ENCODE measurements at places on chromosomes 13 and 19.

GRCh38 chr13:98529171-98529570 is 47.7 kb downstream of the STK24 start:
- no peak for DNase-seq

- DNase-seq = no peak
These were observed 13.3 kb downstream of the APOC1 start for GRCh38 chr19:44927746-44928145.

DNA sequence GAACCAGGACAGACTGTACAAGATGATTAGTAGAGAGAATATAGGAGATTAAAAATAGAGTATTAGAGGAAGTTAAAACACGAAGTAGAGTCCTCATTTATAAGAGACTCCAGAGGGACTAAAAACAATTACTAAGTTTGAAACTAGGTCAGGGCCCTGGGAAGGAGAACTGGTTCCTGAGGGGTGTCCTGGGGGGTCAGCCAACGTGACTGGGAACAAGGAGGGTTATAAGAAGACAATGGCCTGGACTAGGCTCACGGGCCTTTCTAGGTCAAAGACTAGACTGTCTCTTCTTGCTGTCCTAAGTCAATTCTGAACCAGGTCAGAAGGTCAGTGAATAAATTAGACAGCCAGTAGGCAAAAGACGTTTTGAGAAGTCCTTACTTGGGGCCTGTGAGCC is 165.3 kb downstream of the IER2 start:
- no peak for DNase-seq

DNA sequence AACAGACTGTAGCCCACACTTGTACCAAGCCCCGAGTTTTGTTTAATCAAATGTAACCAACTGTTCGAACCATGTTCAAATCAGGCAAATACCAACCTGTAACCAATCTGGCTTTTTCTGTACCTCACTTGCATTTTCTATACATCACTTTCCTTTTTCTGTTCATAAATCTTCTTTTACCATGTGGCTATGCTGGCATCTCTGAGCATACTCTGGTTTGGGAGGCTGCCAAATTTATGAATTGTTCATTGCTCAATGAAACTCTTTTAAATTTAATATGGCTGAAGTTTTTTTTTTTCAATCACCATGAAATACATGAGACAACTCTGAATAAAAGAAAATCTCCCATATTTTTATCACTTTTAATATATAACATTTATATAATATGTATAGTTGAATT is 256.1 kb downstream of the SLITRK6 start:
- no peak for DNase-seq

- DNase-seq = no peak
These were observed 430 bp downstream of the ZNF358 start for GRCh38 chr19:7516333-7516732.

- DNase-seq = no peak
These were observed 35.7 kb upstream of the DACH1 start for GRCh38 chr13:71902676-71903075.

- no peak for DNase-seq
These were observed 312.5 kb downstream of the OLFM4 start for GRCh38 chr13:53341144-53341510.

GRCh38 chr19:41967054-41967783 is 8.1 kb upstream of the RABAC1 start:
- no peak for DNase-seq

DNA sequence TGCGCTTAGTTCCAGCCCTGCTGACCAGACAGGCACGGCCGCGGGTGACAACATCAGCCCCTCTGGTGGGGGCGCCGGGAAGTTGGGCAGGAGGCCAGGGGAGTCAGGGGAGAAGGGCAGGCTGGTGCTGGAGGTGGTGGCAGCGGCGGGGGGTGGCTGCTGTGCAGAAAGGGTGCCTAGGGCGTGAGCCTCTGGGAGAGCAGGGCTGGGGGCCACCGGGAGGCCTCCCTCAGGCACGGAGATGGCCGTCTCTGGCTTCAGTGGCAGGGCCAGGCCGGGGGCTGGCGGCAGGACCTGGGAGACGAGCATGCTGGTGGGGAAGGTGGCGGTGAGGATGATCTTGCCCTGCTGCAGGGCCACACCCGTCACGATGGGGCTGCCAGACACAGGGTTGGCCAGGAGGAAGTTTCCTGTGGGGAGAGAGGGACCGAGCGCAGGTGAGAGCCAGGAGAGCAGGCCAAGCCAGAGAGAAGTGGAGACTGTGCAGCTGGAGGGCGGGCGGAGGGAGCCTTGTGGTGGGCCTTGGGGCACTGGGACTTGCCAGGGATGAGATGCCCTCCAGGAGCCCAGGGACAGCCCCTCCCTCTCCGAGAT is 3.3 kb downstream of the SIX5 start:
- no peak for DNase-seq
